A549 treated with AZD2906 at 1 μM for 4 hours (cell line): ENCODE measurements at places on chromosomes 1 and 21. TPM values are rescaled to one million over a fixed set of nuclear protein-coding genes. Genes with fewer than 3 reads are reported as not detected.

Gene LMOD1
- not detected in 5 replicates for total RNA-seq

Gene LRRC53
- not detected in 5 replicates for total RNA-seq

Gene IGSF9
- 0.12 to 0.22 TPM (median 0.15 TPM) in 5 replicates for total RNA-seq

Gene CD1D
- total RNA-seq = 0.03 to 0.05 TPM (median 0.04 TPM) in 4 of 5 replicates, not detected in the other

Gene NUP133
- total RNA-seq = 19.4 to 22.3 TPM (median 21.7 TPM) in 5 replicates
